ENCODE measurements at places on chromosomes 6 and 20. TPM values are rescaled to one million over a fixed set of nuclear protein-coding genes. Genes with fewer than 3 reads are reported as not detected.

- peaks cover 68% of the 10 kb centered on the region for H3K4me1 ChIP-seq
- no peak overlapping the region for H3K27ac ChIP-seq
- H3K27me3 ChIP-seq, result no peaks in the 10 kb centered on the region
- H3K4me3 ChIP-seq, result no peak overlapping the region
- H3K36me3 ChIP-seq, result no peaks in the 10 kb centered on the region
- no peak for DNase-seq
Observed at GRCh38 chr6:15429141-15430110, 183.6 kb downstream of the JARID2 start.

The PRSS16 gene
- total RNA-seq, result not detected

GRCh38 chr20:46402331-46402811, 4.0 kb downstream of the ELMO2 start:
- H3K4me3 ChIP-seq, result no peak overlapping the region
- H3K4me1 ChIP-seq, result peaks cover 71% of the 10 kb centered on the region
- DNase-seq, result no peak
- H3K36me3 ChIP-seq, result no peaks in the 10 kb centered on the region
- no peaks in the 10 kb centered on the region for H3K27me3 ChIP-seq
- peak overlapping the region; percentile 79 for H3K27ac ChIP-seq

GRCh38 chr6:27130668-27131428, 116.7 kb upstream of the PRSS16 start:
- no peaks in the 10 kb centered on the region for H3K36me3 ChIP-seq
- no peak for DNase-seq
- no peak overlapping the region for H3K27ac ChIP-seq
- H3K4me1 ChIP-seq, result peaks cover 21% of the 10 kb centered on the region
- no peaks in the 10 kb centered on the region for H3K27me3 ChIP-seq

GRCh38 chr6:80182308-80182707, 75.8 kb downstream of the BCKDHB start:
- H3K4me1 ChIP-seq, result no peaks in the 10 kb centered on the region
- H3K4me3 ChIP-seq, result no peak overlapping the region
- H3K27ac ChIP-seq, result no peak overlapping the region
- no peak for DNase-seq

GRCh38 chr6:37277001-37277409, 19.1 kb upstream of the TMEM217 start:
- no peak for DNase-seq
- H3K36me3 ChIP-seq, result peaks cover 7% of the 10 kb centered on the region
- no peaks in the 10 kb centered on the region for H3K4me1 ChIP-seq
- no peak overlapping the region for H3K27ac ChIP-seq
- H3K27me3 ChIP-seq, result no peaks in the 10 kb centered on the region

The TRIM40 gene
- total RNA-seq, result not detected

The ENPP4 gene
- 24.8 TPM for total RNA-seq

DNA sequence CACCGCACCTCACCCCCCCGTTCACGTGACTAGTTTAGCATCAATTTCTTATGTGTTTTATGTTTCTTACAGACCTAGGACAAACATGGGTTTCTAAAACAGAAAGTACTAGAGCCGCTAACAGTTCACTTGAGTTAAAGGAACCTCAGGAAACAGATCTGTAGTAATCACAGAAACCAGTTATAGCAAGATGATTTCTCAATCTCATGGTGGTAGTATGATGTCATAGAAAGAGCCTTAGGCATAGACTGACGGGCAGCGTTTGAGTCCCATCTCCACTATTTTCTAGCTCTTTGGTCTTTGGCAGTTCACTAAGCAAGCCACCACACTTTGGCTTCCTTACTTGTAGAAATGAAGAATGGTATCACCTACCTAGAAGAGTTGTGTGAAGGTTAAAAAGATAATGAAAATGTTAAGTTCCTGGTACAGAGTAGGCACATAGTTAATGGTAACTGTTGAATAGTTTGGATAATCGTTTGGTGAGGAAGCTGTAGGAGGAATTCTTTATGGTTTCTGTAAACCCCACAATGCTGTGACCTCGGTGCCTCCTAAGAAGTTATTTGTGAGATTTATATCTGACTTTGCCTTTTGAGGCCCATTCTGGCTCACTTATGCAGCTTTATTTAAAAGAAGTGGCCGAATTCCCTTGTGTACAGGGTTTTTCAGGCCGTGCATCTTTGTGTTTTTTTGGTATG, 21.3 kb downstream of the CTNNBL1 start:
- no peak overlapping the region for H3K27ac ChIP-seq
- peaks cover 22% of the 10 kb centered on the region for H3K4me1 ChIP-seq
- DNase-seq, result no peak
- H3K27me3 ChIP-seq, result no peaks in the 10 kb centered on the region
- no peak overlapping the region for H3K4me3 ChIP-seq

The FGD2 gene
- 1.7 TPM for total RNA-seq

The PACSIN1 gene
- 7.1 TPM for total RNA-seq

DNA sequence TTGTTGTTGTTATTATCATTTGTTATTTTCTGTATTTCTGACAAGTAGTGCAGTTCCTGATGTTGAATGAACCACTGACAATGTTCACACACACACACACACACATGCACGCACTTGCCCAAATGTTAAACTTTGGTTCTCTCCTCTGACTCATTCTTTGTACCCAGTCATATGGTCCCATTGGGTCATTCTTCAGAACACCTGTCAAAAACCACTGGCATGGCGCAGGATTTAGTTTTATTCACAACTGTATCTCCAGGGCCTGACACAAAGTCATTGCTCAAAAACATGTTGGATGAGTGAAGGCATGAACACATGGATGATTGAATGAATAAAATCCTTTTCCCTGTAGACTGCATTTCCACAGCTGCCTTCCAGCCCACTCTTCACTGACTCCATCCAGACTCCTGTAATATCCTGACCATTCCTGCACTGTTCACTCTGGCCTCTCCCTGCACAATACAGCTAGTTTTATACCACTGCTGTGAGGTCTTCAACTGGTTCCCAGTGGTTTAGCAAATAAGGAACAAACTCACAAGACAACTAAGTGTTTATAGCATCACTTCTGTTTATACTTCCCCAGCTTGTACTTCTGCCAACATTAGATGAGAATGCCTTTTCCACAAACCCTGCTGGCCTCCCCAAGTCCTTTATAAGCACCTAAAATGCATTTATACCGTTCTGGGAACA, 6.9 kb upstream of the CST11 start:
- H3K4me3 ChIP-seq, result no peak overlapping the region
- DNase-seq, result no peak
- no peak overlapping the region for H3K27ac ChIP-seq
- no peaks in the 10 kb centered on the region for H3K27me3 ChIP-seq

- H3K4me1 ChIP-seq, result peaks cover 15% of the 10 kb centered on the region
- H3K27ac ChIP-seq, result peak overlapping the region; percentile 74
- peaks cover 6% of the 10 kb centered on the region for H3K27me3 ChIP-seq
- H3K4me3 ChIP-seq, result no peak overlapping the region
- DNase-seq, result peak; percentile 67
Observed at GRCh38 chr6:165876588-165876987, 213.5 kb upstream of the PDE10A start.

The ULBP1 gene
- 0.31 TPM for total RNA-seq

DNA sequence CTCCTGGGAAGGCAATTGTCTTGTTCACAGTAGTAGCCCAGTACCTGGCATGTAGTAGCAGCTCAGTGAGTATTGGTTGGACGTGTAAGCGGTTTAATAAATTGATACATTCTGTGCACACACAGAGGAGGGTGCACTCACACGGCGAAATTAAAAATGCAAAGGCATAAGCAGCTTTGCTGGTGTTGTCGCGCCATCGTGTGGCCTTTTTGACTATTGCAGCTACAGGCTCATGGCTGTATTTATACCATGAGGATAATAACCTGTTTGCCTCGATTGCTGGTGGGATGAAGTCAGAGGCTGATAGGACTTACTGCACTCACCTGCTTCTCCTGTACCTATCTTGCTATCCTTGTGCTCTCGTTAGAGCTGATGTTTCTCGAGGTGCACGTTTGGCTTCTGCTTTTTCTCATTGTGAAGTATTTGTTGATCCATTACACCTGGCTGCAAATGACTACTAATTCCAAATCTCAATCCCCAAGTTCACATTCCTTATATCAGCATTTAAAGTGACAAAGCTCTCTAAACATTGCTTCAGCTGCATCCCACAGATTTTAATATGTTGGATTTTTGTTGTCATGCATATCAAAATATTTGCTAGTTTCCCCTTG, 61.5 kb downstream of the TBXT start:
- H3K4me1 ChIP-seq, result no peaks in the 10 kb centered on the region
- peaks cover 4% of the 10 kb centered on the region for H3K27me3 ChIP-seq
- peak; percentile 78 for DNase-seq
- no peak overlapping the region for H3K4me3 ChIP-seq

The ZBP1 gene
- total RNA-seq, result 1.5 TPM

- H3K4me3 ChIP-seq, result no peak overlapping the region
- H3K27ac ChIP-seq, result no peak overlapping the region
- DNase-seq, result no peak
- H3K4me1 ChIP-seq, result no peaks in the 10 kb centered on the region
Observed at GRCh38 chr6:87397656-87398055, 10.1 kb upstream of the CFAP206 start.

The IL17A gene
- total RNA-seq, result not detected

GRCh38 chr6:118562959-118563358, 14.9 kb downstream of the PLN start:
- peaks cover 20% of the 10 kb centered on the region for H3K4me1 ChIP-seq
- peaks cover 15% of the 10 kb centered on the region for H3K36me3 ChIP-seq
- no peak overlapping the region for H3K27ac ChIP-seq
- H3K4me3 ChIP-seq, result no peak overlapping the region
- DNase-seq, result no peak

The SDC4 gene
- total RNA-seq, result 112 TPM

- H3K27ac ChIP-seq, result no peak overlapping the region
- no peaks in the 10 kb centered on the region for H3K27me3 ChIP-seq
- peaks cover 97% of the 10 kb centered on the region for H3K36me3 ChIP-seq
- no peak overlapping the region for H3K4me3 ChIP-seq
- DNase-seq, result no peak
Observed at GRCh38 chr6:44143731-44144130, 14.9 kb upstream of the CAPN11 start.

The SSTR4 gene
- total RNA-seq, result not detected

The CBLN4 gene
- total RNA-seq, result not detected

DNA sequence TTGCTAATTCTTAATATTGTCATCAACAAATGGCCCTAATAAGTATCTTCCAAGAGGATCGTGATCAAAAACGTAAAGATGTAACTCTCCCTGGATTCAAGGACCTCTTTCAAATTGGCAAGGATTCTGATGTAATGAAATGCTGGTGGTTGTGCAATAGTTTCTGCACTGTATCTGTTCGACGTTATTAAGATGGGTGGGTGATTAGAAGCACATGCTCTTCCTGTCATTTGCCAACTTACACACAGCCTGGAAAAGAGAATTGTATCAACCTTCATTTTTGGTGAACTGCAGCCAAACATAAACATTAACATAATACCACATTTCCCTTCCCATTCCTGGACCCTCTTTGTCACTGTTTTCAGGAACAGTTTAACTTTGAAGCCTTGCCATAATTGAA, 9.8 kb downstream of the FOXQ1 start:
- peaks cover 7% of the 10 kb centered on the region for H3K27me3 ChIP-seq
- H3K4me3 ChIP-seq, result no peak overlapping the region
- no peak overlapping the region for H3K27ac ChIP-seq

GRCh38 chr6:79874531-79875134, 72.7 kb downstream of the ELOVL4 start:
- H3K27me3 ChIP-seq, result no peaks in the 10 kb centered on the region
- H3K27ac ChIP-seq, result no peak overlapping the region

DNA sequence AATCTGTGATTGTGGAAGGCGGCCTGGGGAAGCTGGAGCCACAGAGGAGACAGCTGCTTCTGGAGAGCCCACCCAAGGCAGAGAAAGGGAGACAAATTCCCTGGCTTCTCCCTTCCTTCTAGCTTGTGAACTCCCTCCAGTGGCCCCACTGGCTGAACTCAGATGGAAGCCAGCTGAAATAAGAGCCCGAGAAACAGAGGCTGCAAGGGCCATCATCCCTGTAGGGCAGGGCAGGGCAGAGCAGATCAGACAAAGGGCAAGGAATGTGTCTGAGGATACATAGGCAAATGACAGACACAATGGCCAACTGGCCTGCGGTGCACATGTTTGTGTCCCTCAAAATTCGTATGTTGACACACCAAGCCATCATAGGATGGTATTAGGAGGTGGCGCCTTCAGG, 25.3 kb downstream of the MDFI start:
- no peaks in the 10 kb centered on the region for H3K27me3 ChIP-seq
- DNase-seq, result no peak
- H3K4me3 ChIP-seq, result no peak overlapping the region
- no peaks in the 10 kb centered on the region for H3K4me1 ChIP-seq

Data from heart left ventricle (tissue), 16 donors.